ENCODE measurements at places on chromosomes 13 and 19. TPM values are rescaled to one million over a fixed set of nuclear protein-coding genes. Genes with fewer than 3 reads are reported as not detected.

GRCh38 chr19:49515767-49516166, 3.3 kb downstream of the FCGRT start:
- no peak for DNase-seq

Gene PAK4
- not detected for polyA plus RNA-seq

DNA sequence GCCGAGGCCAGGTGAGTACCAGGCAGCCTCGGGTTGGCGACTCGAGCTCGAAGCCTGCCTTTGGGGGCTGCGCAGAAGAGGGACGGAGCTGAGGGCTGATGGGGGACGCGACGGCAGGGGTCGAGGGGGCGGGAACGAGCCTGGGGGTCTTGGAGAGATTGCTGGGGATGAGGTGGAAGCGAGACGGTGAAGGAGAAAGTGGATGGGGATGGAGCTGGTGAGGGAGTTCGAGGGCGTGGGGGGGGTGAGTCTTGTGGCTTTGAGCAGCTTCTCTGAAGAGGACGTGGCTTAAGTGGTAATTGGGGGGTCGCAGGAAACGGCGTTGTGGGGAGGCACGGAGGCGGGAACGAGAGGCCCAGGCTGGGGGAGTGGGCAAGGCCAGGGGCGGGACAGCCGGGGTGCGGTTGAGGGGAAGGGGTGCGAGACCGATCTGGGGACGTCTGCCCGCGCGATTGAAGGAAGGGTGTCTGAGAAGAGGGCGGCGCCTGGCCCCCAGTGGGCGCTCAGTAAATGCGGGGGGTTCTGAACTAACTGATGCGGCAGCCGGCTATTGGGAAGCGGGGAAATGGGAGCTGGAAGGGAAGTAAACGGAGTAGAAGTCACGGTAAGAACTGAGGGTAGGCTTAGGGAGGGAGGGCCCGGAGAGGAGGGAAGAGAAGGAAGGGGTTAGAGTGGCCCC, 426 bp downstream of the MYO9B start:
- peak; percentile 57 for DNase-seq

- DNase-seq, result peak; percentile 46
These were observed 41.8 kb upstream of the ZNF429 start for GRCh38 chr19:21463449-21464105.

DNA sequence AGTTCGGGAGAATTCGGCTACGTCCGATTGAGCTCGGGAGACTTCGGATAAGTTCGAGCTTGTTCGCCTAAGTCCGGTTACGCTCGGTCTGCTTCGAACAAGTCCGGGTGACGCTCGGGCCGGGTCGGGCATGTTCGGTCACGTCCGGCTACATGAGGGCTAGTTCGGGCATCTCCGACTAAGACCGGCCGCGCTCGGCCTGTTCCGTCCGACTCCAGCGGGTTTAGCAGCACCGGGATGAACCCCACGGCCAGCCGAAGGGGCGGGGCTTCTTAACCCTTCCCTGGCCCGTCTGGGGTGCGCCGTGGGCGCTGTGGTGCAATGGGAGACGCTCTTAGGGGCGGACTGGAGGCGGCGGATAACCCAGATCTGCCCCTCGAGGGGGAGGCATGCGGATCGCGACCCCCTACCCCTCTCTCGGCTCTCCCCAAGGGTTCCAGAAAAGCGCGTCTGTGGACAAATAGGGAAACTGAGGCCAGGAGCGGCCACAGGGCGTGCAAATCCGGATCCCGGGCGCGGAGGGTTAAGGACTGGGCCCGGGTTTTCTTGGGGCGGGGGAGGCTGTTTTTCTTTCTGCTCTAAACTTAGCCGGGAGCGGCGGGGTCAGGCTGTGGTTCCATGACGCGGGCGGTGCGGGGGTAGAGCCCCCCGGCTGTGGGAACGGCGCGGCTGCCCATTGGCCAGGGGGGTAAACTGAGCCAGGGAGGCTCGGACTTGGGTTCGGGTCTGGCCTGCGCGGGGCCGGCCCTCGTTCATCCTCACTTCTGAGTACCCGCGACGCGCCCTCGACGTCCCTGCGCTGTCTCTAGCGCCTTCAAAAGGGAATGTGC, 1.5 kb downstream of the PDE4C start:
- peak; percentile 97 for DNase-seq

DNA sequence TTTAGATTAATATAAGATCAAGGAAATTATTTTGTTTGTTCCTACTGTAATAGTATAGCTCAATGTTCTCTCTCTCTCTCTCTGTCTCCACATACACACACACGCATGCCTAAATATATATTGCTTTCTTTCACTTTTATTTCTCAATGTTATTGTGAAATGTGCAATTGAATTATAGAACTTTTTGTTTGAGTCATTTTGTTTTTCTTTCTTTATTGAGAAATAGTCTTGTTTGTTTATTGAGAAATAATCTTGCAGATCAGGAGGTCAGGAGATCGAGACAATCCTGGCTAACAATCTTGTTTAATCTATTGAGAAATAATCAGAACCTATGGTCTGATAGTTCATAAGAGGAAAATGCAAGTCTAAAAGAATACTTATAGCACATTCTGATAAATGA, 1581.3 kb downstream of the EFNB2 start:
- DNase-seq, result no peak

Gene ENOX1
- polyA plus RNA-seq, result 9.9 TPM

Gene ZNF541
- not detected for polyA plus RNA-seq

GRCh38 chr13:32616883-32617511, 30.7 kb downstream of the PDS5B start:
- no peak for DNase-seq

- DNase-seq, result no peak
These were observed 11.9 kb downstream of the MARK4 start for GRCh38 chr19:45263013-45263412.

All from muscle of arm (tissue), 14 donors.